ENCODE measurements at places on chromosomes 3 and 15. TPM values are rescaled to one million over a fixed set of nuclear protein-coding genes. Genes with fewer than 3 reads are reported as not detected.

Gene LRRC31
- polyA plus RNA-seq, result not detected

Gene IFT80
- polyA plus RNA-seq, result 6.4 TPM

Gene GPX1
- polyA plus RNA-seq, result 174 TPM

Gene TADA3
- 38.0 TPM for polyA plus RNA-seq

Gene RBP2
- 0.37 TPM for polyA plus RNA-seq

Gene LARP6
- 67.3 TPM for polyA plus RNA-seq

Gene GPR149
- not detected for polyA plus RNA-seq
